ENCODE measurements at places on chromosomes 2 and 18.

- DNase-seq: no peak
These were observed 259.2 kb downstream of the ASXL3 start for GRCh38 chr18:33837191-33837590.

DNA sequence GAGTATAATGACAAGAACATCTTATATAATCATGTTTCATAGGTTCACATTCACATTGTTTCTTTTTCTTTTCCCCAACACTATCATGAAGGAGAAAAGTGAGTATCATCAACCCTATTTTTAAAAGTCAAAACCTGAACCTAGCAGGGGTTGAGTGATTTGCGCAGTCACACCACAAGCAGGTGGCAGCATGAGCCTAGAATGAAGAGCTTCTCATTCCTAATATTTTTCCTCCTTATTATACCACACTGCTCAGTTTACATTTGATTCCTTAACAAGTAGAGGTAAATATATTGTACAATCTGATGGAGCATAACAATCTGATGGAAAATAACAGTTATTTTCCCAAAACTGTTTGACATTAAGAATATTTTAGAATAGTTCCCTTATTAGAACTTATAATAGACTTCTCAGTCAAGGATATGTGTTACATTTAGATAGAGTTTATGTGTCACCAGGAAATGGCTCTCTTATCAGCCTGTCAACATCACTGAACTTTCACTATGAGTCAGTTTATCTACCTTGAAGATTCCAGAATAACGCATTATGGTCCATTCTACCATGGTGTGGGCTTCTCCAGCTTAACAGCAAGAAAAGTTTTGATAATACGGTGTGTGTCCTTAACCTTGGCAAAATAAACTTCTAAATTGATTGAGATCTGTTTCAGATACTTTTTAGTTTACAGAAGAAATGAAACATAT, 119.5 kb downstream of the NEB start:
- DNase-seq: no peak

- no peak for DNase-seq
These were observed 65.8 kb upstream of the CREB1 start for GRCh38 chr2:207464007-207464406.

GRCh38 chr2:231935815-231936214, 9.6 kb upstream of the NPPC start:
- DNase-seq: no peak

DNA sequence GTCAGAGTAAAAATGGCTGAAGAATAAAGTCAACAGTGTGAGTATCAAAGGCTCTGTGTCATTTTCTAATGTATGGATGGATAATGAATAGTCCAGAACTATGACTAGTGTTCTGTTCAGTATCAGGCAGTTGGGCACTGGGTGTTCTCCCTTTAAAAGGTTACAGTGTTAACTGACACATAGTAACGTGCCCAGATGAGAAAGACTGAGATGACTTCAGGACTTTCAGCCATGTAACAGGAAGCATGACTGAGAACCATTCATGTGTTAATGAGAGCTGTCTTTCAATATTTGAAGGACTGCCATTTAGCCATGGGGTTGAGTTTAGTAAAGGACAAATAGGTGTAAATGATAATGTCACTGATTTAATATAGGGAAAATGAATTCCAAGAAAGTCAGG, 187.1 kb downstream of the GULP1 start:
- DNase-seq: no peak

- DNase-seq: no peak
These were observed 84.9 kb downstream of the DGKD start for GRCh38 chr2:233439191-233439590.

DNA sequence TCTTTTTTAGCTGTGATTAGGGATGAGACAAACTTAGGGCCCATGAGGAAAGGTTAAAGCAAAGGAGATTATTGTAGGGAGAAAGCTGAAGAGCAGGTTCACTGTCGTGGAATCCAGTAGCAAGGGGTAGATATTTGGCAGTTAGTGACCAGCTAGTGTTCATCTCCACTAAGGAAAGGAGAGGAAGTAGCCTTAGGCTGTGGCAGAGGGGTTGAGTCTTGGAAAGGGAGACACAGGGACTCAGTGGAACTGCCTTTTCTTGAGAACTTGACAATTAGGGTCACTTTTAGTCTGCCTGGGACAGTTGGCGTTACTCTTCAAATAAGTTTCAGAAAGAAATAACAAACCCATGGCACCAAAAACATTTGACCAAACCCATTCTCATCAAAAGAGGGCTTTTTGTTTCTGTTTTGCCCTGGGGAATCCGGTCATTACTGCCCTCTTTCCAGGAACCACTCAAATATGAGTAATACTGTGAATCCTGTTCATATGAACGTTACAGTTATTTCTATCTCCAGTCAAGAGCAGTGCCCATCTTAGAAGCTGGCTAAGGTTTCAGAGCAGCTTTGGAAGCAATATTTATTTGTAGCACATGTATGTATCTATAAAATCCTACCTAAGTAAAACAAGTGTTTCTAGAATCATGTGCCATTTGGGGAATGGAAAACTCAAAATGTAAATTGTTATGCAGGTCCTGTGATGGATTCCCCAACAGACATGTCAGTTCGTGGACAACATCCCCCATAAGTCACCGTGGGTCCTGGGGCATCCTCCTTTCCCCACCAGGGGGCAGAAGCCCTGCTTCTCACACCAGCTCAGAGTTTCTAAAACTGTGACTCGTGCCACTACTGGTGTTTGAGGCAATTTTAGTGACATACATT, 77.3 kb upstream of the PHLPP1 start:
- no peak for DNase-seq

DNA sequence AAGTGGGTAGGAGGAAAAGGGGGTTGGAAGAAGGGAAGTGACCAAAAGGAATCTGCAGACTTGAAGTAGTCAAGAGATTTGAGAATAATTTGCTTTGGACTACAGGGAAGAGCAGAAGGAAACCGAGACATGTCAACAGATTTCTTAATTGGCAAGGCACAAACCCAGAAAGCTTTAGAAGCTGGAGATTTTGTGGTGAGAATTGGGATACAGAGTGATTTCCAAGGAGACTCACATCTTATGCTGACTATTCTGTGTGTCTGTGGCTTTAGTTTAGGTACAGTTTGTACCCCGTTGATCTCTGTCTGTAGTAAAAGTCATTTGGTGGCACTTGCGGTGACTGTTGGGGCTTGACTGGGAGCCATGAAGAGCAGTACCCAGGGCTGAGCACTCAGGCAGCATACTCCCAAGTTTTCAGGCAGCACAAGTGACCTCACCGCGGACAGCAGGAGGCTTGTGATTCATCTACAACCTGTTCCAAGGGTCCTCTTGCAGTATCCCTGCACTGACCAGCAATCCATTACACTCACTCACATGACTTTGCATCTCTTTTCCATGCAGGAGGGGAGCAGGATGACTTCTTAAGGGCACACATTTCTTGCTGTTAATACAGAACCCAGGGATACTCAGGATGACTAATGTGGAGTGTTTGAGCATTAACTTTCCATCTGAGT, 97.1 kb upstream of the TNP1 start:
- no peak for DNase-seq

GRCh38 chr18:13241893-13242175, 23.3 kb downstream of the LDLRAD4 start:
- no peak for DNase-seq

- no peak for DNase-seq
These were observed 49.6 kb downstream of the LINC00305 start for GRCh38 chr18:64099244-64099643.

DNA sequence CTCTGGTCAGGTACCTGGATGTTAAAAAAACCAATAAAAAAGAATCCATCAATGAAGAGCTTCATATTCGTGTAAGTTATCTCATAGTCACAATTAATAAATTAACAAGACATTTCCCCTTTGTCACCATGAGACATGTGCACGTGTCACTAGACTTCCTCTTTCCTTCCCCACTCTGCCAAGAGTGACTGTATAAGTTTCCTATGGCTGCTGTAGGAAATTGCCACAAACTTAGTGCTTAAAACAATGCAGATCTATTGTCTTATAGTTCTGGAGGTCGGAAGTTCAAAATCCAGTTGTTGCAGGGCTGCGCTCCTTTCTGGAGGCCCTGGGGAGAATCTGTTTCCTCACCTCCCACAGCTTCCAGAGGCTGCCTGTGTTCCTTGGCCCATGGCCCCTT, 35.8 kb downstream of the SLC9A4 start:
- DNase-seq: no peak

DNA sequence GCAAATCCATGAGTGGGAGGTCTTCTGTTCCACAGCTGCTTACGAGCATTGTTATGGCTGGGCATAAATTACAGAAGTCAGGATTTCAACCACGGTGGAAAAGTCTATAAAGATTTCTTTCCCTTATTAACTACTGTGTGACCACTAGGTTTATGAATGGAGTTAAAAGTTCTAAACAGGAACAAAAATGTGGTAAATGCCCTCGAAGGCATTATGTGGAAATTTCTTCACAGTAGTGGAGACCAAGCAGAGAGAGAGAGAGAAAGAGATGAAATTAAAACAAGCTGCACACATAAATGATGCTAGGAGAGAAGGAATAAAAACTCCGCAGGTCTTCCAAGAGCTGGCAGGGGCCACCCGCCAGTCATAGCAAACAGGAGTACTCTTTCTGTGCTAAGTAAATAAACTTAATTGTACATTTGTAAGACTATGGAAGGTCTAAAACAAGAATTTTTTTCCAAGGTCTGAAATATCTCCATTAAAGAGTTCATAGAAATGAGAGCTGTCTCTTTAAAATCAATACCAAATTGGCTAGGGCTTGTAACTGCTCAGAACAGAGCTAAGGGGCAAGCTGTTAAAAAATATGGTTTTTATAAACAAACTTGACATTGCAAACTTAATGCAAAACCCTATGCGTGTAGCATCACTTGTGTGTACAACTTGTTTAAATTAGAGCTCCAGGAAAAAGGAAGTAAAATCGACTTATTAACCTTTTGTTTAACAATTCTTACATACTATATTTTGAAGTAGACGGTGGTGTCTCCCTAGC, 438.2 kb downstream of the MEIS1 start:
- no peak for DNase-seq

DNA sequence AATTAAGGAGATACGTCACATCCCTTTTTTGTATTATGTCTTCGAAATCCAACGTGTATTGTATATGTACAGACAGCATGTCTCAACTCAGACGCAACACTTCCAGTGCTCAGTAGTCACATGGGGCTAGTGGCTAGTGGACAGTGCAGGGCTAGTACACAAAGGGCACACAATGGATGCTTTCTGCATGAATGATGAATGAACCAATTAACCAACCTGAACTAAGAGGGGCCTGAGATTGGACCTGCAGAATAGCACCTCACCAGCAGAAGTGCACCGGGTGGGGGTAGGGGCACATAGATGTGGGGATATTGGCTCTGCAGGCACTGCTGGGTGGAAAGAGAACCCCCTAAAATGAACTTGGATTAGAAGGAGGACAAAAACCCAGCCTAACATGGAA, 20.7 kb downstream of the ST8SIA5 start:
- no peak for DNase-seq

GRCh38 chr18:50717563-50717962, 102.3 kb downstream of the MRO start:
- DNase-seq: no peak

- DNase-seq: no peak
These were observed 605.2 kb upstream of the CELF4 start for GRCh38 chr18:38170845-38171244.

GRCh38 chr2:67898595-67898994, 164.2 kb downstream of the C1D start:
- no peak for DNase-seq

- no peak for DNase-seq
These were observed 36.1 kb downstream of the INSIG2 start for GRCh38 chr2:118124288-118124891.

GRCh38 chr2:134296301-134296700, 42.4 kb downstream of the MGAT5 start:
- DNase-seq: no peak

- no peak for DNase-seq
These were observed 5.1 kb downstream of the HNMT start for GRCh38 chr2:137969418-137969765.

DNA sequence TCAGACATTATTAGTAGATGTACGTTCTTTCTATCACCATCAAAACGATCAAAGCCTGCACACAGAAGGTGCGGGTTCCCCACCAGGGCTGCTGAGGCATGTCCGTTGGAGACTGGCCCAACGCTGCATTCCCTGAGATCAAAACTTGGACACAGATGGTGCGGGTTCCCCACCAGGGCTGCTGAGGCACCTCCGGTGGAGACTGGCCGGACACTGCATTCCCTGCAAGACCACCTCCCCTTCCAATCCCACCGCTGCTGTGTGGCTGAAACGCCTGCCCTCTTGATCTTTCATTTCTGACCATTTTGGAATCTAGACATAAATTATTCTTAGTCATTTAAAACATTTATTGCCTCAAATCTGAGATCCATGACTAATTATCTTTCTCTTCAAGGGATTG, 254.2 kb upstream of the SALL3 start:
- DNase-seq: peak; percentile 37

DNA sequence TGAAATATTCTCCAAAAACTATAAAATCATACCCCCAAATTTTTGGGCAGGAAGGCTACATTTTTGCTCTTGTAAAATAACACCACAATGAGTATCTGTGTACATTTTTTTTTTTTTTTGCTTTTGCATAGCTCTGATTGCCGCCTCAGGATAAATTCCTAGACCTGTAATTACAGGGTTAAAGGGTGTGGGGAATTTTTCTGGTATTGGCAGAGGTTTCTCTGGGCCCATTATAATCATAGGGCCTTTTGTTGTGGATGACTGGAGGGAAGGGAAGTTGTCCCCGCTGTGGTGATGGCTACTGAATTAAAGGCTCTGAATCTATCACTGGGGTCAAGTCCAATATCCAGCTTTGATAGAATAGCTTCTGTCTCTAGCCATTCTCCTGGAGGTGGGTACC, 26.6 kb downstream of the CCDC195 start:
- no peak for DNase-seq

DNA sequence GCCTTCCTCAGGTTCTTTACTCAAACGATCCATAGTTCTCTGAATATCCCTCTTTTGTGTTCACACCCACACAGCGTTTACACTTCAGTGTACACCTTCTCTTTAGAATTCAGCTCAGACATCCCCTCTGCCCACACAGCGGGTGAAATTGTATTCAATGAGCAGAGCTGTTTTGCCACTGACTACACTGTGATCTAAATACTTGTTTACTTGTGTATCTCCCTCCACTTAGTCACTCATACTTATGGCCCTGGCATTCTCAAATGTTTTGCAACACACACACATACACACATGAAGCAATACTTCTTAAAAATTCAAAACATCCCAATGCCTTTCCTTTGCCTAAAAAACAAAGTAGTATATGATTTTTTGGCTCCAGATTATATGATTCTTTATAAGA, 297.1 kb downstream of the TMX3 start:
- no peak for DNase-seq

DNA sequence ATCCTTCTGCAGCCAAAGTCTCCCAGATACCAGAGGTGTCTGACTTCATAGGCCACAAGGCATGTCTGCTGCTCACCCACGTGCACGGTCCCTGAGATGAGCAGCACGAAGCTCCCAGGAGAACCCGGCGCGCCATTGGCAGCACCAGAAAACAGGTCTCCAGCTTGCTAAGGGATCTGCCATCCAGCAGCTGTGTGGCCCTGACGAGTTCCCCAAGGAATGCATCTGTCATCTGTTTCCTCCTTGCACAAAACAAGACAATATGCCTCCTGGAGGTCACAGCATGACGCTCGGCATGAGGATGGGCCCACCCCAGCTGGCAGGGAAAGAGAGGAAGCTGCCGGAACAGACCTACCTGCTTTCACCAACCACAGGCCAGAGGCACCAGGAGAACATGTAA, 29.2 kb downstream of the HS6ST1 start:
- no peak for DNase-seq

All from ureter (tissue), 1 donor.